ENCODE measurements at places on chromosomes 7 and 10. TPM values are rescaled to one million over a fixed set of nuclear protein-coding genes. Genes with fewer than 3 reads are reported as not detected.

DNA sequence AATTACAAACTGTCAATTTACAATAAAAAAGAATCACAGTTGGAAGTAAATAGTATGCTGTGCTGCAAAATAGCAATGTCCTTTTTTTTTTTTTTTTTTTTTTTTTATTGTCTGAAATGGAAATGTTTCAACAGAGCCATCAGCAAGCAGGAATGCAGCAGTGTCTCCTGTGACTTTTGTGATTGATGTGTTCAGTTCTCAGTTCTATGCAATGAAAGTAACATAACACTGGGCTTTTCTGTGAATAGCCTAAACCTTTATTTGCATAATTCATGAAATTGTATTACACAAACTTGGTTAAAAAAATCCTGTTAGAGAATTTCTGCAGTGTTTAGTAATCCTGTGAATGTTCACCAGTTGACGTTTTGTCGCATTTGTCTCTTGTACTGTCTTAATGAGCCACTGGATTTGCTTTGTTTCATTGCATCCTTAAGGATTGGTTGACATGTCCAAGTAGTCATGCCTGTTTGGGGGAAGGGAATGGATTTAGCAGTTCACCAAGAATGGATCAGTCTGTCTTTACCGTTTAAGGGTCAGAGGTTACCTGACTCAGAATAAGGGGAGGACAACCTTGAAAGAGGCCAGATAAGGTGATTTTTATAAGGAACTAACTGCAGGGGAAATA is 192.7 kb downstream of the MLLT10 start:
- no peak for DNase-seq

DNA sequence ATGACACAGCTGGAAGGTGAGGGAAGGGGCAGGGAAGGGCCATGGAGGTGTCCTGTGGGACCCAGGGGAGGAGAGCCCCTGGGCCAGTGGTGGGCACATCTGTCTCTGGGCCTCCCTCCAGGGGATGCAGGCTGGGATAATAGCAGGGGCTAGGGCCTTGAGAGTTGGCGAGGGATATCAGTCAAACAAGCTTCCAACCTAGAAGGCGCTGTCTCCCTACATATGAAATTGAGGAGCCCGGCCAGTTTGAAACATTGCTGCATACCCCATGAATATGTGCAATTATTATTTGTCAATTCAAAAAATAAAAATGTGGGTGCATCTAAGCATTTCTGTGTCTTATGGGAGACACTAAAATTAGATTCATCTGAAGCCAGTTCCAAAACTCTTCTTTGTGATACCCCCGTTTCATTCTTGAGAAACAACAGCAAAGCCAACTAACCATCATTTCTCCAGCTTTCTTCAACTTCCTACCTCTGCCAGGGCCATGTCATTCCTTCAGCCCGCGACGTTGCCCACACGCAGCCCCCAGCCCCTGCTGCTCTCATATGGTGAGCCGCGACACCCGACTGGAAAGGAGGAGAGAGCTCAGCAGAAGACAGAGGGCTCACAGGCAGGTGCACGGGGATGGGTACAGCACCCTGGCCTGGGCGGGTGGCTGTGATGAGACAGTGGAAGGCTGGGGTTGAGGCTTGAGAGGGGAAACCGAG is 418.7 kb downstream of the GLRX3 start:
- no peak for DNase-seq

Gene IQUB
- 0.21 TPM for total RNA-seq

Gene IDI2
- total RNA-seq: not detected
